AG10803 (cell line): ENCODE measurements at places on chromosomes 3 and 15.

DNA sequence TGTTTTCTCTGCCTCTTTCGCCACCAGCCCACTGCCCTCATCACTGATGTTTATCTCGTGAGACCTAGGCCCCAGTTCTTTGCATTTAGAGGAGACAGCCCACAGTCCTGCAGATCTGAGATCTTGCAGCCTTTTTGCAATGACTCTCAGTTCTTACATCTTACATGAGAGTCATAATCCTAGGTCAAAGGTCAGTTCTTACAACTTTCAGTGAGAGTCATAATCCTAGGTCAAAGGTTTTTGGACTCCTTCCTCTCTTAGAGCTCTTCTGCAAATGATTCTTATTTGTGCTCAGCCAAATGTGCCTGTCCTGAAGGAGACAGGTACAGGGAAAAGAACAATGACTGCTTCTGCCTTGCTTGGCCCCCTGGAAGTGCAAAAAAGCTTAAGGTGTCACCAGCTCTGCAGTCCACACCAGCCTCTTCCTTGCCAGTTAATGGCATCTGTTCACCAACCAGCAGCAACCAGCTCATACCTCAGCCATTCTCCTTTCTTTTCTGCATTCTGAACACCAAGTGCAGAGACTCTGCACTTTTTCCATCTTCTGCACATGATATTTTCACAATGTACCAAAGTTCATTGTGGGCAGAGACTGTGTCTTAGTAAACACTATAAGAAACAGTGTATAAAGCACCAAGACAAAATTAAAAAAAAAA, 67.1 kb downstream of the ABHD5 start:
- no peak for DNase-seq

- DNase-seq, result no peak
These were observed 81.1 kb upstream of the ZNF280D start for GRCh38 chr15:56814429-56814828.

DNA sequence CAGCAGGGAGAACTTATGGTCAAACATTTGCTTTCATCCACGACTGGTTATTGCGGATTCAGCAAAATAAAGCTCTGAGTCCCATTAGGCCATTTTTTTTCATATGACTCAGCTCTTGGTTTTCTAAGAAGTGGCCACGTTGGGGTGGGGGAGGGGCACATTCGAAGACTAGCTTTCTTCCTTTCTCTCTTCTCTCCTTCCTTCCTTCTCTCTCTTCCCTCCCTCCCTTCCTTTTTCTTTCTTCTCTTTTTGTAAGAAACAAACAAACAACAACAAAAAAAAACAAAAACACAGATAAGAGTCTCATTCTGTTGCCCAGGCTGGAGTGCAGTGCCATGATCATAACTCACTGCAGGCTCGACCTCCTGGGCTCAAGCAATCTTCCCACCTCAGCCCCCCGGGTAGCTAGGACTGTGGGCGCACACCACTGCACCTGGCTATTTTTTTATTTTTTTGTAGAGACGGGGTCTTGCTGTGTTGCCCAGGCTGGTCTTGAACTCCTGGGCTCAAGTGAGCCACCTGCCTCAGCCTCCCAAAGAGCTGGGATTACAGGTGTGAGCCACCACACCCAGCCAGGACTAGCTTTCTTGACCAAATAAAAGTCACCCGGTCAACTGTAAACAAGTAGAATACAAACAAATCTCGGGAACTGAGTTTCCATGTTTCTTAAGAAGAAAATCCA, 41.6 kb downstream of the ABCC5 start:
- no peak for DNase-seq

- peak; percentile 8 for DNase-seq
These were observed 16.5 kb downstream of the HPS3 start for GRCh38 chr3:149145974-149146373.

- DNase-seq, result peak; percentile 10
These were observed 5.0 kb downstream of the TMEM207 start for GRCh38 chr3:190444576-190445145.

DNA sequence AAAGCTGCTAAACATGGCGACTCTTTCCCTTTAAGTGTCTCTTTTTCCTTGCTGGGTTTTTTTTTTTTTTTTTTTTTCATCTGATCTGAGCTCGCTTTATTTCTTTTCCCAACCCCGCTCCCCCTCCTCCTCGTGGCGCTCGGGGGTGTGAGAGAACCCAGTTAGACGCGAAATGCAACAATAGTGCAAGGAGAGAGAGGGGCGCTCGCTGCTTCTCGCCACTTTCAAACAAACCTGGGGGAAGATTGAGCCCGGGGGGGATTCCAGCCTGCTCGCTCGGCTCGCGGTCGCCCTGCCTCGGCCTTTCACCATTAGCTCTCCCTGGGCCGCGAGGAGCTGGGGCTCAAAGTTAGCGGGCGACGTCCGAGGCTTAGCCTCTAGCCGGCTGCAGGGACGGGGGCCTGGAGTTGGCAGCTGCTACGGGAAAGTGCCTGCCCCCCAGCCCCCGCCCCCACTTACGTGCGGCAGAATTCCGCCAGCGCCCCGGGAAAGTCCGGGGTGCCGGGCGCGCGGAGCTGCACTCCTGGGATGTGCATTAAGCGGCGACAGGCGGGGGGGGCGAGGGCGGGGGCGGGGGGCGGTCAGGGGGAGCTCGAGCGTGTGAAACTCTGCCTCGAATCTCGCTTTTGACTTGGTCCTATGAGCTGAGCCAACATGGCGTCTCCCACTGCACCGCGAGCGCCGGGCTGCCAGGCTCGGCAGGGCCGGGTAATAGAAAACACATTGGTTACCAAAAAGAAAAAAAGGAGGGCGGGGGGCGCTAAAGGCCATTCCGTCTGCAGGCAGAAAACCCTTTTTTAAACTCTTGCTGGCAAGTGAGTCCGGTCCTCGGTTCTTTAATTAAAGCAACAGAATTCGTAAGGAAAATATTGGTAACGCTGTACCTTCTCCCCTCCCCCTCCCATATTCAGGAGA, 10.4 kb downstream of the NR2F2 start:
- peak; percentile 66 for DNase-seq

DNA sequence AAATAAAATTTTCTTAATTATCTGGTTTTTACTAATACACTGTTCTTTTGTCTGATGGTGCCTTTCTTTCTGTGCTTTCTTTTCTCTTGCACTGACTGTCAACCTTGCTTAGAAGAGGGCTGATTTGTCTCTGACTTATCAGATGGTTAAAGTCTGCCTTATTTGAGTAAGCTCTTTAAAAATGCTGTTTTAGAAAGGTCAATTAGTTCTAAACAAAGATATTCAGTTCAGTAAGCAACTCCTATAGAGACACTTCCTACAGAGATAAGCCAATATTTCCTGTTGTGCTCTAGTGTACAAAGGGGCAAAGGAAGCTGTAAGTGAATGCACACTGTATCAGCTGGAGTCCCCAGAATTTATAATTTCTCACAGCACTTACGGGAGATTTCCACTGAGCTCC, 153.4 kb upstream of the TSPAN3 start:
- DNase-seq, result no peak

DNA sequence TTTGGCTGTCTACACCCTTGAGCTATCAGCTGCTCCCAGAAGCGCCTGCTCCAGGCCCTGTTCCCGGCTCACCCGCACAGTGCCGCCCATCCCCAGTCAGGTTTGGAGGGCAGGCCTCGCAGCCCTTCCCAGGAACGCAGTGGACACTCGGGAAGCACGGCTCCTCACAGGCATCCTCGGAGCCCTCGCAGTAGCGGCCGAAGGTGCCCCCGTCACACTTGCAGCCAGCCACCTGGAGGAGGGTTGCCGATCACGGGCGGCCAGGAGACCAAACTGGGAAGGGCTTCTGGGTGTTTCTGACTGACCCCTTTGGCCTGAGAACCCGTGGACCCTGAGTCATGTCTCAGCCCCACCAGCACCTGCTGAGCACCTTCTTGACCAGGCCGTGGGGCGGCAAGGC, 33.4 kb downstream of the MUC20 start:
- DNase-seq, result no peak

GRCh38 chr3:107892955-107893624, 197.7 kb downstream of the CD47 start:
- peak; percentile 35 for DNase-seq

GRCh38 chr15:66650433-66650832, 51.6 kb upstream of the SMAD6 start:
- no peak for DNase-seq

DNA sequence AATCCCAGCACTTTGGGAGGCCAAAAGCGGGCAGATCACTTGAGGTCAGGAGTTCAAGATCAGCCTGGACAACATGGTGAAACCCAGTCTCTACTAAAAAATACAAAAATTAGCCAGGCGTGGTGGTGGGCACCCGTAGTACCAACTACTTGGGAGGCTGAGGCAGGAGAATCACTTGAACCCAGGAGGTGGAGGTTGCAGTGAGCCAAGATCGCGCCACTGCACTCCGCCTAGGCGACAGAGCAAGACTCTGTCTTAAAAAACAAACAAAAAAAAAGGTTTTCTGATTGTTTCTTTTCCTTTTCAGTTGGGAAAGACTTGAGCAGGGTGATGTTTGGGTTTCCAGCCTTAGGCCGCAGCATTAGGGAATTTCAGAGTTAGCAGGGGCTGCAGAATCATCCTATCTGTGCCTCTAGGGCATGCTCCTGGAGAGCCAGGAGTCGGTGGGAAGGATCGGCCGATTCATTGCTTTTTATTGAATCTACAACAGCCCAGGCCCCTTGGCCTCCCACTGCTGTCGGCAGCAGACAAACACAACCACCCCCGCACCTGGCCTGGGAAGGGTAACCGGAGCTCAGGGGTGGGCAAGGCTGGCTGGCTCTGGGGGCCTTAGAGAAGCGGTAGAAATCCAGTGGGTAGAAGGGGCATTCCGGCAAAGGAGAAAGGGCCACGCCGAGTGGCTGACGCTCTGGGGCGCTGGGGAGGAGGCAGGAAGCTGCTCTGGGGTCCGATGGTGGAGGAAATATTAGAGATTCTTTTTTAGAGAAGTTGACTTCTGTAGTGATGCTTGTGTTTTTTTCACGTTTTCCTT, 6.3 kb downstream of the CHAC1 start:
- DNase-seq, result no peak

GRCh38 chr15:60899322-60899966, 329.7 kb downstream of the RORA start:
- DNase-seq, result no peak

DNA sequence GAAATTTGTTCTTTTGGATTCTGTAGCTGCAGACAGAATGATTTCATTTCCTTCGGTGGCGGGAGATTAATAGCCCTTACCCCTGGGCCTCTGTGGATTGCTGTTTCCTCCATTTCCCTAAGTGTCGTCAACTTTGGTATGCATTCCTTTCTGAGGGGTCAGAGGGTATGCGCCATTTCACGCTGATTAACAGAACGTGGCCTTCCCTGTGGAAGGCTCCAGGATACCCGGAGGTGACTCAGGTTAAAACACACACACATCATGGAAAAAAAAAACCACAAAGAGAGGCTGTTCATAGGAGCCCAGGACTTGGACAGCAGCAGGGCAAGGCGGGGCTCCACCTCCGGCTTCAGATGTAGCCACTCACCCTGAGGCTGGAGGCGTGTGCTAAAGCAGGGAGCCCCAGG, 51.9 kb downstream of the EPHB1 start:
- peak; percentile 93 for DNase-seq

DNA sequence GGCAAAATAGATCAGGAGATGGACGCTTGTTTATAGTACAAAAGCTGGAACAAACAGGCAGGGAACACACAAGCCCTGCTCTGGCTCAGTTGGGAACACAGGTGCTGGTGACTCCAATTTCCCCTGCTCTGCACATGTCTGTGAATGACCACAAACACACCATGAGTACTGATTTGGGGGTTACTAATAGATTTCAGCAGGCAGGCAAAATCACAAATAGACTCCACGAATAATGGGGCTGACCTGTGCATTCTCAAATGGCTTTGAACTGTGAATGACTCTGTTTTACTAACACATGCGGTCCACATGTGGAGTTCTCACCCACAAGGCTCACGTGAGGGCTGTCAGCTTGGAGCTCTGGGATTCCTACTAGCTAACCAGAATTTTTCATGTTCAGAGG, 3.9 kb downstream of the RTP3 start:
- DNase-seq, result peak; percentile 71

DNA sequence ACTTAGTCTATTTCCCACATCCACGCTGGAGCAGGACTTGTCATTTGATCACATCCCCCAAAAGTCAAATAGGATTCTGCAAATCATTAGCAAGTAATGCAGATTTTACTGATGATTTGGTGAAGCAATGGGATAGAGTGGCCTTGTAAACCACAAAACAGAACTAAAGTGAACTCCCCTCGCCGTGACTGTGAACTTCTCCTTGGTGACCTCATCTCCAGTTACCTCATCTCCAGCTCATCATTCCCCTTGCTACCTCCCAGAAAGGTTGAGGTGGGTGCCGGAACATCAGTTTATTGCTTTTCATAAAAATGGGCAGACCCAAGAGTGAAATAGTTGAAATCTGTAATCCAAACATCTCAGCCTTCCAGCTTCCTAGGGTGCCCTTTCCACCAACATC, 36.7 kb upstream of the ADPGK start:
- no peak for DNase-seq

GRCh38 chr3:38173834-38174418, 8.6 kb downstream of the OXSR1 start:
- DNase-seq, result no peak

DNA sequence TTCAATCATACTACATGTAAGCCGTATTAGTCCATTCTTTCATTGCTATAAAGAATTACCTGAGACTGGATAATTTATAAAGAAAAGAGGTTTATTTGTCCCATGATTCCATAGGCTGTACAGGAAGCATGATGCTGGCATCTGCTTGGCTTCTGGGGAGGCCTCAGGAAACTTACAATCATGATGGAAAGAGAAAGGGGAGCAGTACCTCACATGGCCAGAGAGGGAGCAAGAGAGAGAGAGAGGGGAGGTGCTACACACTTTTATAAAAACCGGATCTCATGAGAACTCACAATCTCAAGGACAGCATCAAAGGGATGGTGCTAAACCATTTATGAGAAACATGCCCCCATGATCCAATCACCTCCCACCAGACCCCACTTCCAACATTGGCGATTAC, 14.3 kb upstream of the CLASP2 start:
- DNase-seq, result no peak

- DNase-seq, result peak; percentile 99
These were observed 3.7 kb downstream of the EOGT start for GRCh38 chr3:69009559-69010410.

GRCh38 chr3:29827756-29828155, 546.9 kb downstream of the RBMS3 start:
- peak; percentile 32 for DNase-seq

DNA sequence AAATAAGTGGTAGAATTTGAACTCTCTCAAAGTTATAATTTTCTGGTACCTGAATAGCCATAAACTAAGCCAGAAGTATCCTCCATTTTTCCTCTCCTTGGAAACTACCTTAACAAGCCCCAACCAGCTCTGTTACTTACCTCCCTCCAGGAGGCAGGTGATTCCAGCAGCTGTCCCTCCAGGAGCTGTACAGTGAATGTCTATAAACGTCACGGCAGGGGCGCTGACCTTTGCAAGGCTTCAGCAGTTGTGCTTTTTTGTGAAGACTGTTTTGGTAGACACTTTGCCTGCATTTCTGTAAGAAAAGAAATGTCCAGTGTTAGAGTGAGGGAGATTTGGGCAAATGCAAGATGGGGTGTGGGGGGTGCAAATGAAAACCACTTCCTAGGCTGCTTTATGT, 67.2 kb downstream of the LEO1 start:
- DNase-seq, result no peak

DNA sequence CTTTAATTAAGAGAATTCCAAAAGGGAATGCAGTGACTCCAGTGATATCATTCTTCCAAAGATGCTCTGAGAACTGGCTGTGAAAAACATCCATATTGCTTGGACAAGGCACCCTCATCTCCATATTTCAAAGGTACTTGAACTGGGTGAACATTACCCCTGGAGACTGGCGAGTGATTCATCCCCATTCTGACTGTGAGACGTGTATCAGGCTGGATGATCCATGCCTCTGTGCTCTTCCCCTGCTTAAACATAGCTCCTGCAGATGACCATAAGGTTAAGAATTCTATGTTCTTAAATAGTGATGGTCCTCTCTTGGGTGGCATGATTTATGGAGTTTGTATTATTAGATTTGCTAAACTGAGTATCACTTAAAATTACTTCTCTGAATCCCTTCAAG, 137.8 kb downstream of the GABRB3 start:
- DNase-seq, result no peak
